ENCODE measurements at places on chromosomes 6 and 20.

GRCh38 chr6:74626288-74626687, 579.6 kb downstream of the COL12A1 start:
- no peak for DNase-seq

DNA sequence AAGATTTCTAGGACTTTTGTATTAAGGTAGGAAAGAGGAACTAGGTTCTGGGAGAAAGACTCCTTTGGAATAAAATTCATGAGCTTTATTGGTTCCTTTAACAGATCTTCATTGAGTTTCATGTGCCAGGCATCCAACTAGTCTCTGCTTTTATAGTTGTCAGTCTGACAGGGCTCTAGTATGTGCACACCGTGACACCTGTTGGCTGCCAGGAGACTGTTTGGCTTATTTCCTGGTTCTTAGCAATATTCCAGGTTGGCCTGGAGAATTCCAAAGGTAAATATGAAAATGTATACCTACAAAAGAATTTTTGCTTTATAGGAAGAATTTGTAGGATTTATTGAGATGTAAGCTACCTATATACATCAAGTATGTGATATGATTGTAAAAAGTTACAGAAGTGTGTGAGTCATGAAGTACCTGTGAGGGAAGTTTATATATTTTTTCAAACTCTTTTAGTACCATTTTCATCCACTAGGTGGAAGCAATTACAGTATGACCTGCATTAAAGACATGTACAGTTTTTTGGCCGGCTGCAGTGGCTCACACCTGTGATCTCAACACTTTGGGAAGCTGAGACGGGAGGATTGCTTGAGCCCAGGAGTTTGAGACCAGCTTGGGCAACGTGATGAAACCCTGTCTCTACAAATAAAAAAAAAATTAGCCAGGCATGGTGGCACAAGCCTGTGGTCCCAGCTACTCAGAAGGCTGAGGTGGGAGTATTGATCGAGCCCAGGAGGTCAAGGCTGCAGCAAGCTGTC, 35.2 kb downstream of the NDUFAF5 start:
- no peak for DNase-seq

GRCh38 chr20:3134151-3134550, 25.5 kb downstream of the FASTKD5 start:
- no peak for DNase-seq

DNA sequence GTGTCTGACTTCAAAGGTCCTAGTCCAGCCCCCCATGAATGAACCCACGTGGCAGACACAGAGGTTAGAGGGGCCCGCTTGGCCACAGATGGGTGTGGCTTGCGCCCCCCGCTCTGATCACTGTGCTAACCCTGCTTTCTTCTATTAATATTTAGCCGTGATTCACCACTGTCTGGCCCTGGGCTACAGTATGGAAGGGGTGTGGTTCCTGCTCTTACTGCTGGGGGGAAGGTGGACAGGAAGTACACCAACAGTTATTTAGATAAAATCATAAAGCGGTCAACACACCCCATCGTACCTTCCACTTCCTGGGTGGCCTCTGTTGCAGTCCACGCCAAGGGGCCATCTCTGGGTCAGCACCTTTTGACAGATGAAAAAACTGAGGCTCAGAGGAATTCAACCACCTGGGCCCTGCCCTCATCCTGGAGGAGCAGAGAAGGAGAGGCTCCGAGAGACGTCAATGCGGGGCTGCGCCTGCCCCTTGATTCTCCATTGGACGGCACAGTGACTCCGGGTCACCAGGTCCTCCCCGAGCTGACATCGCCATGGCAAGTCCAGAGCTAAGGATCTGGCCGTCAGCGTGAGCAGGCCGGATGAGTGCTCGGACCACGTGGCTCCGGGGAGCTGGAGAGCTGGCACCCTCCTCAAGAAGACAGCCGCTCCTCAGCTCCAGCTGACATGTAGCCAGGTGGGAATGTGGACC, 206.3 kb downstream of the PREX1 start:
- no peak for DNase-seq

GRCh38 chr20:41364236-41364855, 2.3 kb downstream of the EMILIN3 start:
- no peak for DNase-seq

Data from femur (tissue), 1 donor.